NCI-H187 treated with DMSO at 0.1 percent for 48 hours (cell line): ENCODE measurements at places on chromosomes 4 and X.

GRCh38 chr4:127997534-127998388 is 32.6 kb downstream of the ABHD18 start:
- no peak for DNase-seq

GRCh38 chr4:91630054-91630453 is 673.7 kb upstream of the GRID2 start:
- no peak for DNase-seq

DNA sequence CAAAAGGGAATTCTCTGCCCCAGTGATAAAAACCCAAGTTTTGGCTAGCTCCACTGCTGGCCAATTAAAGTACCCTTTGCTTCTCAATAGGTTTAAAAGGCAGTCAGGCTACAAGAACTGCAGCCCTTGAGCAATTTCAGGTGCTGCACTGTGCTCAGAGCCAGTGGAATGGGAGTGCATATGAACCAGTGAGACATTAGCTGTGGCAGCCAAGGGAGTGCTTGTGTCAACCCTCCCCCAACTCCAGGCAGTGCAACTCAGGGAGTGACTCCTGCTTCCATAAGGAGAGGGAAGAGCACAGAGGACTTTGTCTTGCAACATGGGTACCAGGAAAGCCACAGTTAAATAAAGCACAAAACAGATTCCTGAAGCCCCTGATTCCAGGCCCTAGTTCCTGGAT is 61.6 kb upstream of the VAMP7 start:
- DNase-seq, result no peak

- no peak for DNase-seq
Measured at GRCh38 chrX:126489116-126489695, 63.4 kb downstream of the DCAF12L1 start.

DNA sequence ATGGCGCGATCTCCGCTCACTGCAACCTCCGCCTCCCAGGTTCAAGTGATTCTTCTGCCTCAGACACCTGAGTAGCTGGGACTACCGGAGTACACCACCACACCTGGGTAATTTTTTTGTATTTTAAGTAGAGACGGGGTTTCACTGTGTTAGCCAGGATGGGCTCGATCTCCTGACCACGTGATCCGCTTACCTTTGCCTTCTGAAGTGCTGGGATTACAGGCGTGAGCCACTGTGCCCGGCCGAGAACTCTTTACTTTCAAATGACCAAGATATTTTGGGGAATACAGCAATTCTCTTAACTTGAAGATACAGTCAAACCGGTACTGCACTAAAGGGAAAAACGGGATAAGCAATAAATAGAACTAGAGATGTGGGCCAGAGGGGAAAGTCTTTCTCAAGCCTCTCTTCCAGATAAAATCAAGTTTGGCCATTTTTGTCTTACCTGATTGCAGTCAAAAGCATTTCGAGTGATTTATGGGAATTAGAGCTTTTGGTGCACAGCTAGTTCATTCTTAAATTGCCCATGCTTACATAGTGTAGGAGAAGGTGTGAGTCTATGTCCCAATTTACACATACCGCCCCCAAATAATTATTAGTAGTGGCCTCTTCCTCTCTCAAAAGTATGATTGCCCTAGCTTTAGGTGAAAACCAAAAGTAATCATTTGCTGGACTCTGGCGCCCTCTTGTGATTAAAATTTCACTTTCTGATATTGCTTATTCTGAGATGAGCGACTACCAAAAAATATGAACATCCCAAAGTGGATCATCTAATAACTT is 53.2 kb upstream of the ABCG2 start:
- DNase-seq, result no peak

DNA sequence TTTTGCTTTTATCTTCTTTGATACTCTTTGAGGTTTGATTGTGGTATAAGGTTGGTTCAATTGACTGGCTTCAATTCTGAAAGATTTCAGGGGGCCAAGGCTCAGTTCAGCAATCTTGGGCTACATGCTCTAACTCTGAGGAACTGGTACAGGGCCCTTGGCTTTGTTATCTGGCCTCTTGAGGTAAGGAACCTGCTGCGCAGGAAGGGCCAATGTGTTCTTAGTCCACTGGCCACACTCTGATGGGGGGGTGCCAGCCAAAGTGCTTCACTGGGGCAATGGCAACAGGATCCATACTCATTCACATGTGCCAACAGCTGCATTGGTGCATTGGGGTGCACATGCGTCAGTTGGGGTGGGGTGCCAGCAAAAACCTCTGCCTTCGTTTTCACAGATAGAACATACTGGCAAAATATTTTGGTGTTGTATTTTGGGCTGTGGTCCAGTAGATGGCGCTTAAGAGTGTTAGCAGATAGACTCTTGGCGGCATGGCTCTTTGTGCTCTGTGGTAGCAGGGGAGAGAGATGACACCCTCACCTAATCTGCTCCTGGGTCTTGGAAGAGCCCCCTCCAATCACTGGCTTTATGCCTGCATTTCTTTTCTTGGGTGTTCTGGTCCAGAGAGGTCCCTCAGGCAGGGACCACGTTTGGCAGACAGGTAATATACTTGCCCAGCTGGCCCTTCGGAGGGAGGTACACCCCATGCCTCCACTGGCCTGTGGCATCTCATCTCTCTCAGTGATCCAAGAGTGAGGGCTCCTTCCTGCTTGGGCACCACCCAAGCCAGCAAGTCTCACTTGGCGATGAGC is 42.9 kb downstream of the NDST3 start:
- no peak for DNase-seq

GRCh38 chr4:111046811-111047210 is 423.9 kb upstream of the PITX2 start:
- DNase-seq, result no peak
